Activated CD4-positive, alpha-beta T cell treated with anti-CD3 and anti-CD28 coated beads, Interleukin-10, Interleukin-2, amounts not matched to agents 100 ng/mL and 50 ng/mL, durations not matched to agents 16 hours and 8 hours (primary cell): ENCODE measurements at places on chromosomes 7 and 10.

GRCh38 chr7:143272871-143273270 lies 9.6 kb downstream of the GSTK1 start:
- no peak for DNase-seq

DNA sequence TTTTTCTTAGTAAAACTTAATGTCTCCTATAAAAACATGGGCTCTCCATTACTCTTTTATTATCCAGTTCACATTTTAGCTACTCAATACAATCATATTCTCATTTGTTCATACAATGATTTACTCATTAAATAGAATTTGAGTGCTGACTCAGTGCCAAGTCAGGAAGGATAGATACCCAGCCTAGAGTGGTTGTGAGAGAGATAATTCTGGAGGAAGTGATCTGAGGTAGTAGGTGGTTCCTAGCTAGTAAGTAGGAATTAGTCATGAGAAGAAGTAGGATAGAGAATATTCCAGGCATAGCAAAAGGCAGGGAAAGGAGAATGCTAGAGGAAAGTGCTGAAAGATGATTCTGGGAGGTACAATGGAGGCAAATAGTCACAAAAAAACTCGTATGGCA lies 133.5 kb upstream of the MBL2 start:
- no peak for DNase-seq

DNA sequence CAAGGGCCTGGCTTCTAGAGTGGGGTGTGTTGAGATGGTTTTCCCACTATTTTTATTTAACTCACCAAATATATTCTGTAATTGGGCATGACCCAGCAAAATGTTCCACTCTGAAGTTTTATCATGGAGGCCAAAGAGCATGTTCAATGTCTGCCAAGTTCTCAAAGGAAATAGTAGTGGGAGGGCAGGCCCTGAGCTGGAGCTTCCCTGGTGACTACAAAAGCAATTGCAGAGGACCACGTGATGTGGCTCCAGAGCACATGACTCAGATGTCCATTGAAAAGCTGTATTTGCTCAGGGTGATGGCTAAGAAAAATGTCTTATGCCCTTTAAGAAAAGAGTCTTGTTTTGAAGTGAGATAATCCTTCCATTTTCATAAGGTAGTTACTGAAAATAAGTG lies 1024.8 kb downstream of the LRMDA start:
- no peak for DNase-seq

- no peak for DNase-seq
Measured at GRCh38 chr10:60905580-60905979, 38.4 kb downstream of the RHOBTB1 start.
